Articular chondrocyte of knee joint (primary cell): ENCODE measurements at places on chromosomes 6 and 20. TPM values are rescaled to one million over a fixed set of nuclear protein-coding genes. Genes with fewer than 3 reads are reported as not detected.

GABRR2 gene
- 0.13 and 0.32 TPM in 2 replicates for total RNA-seq

BPIFA3 gene
- not detected in 2 replicates for total RNA-seq

SLCO4A1 gene
- total RNA-seq = 0.11 and 0.13 TPM in 2 replicates

KCNK16 gene
- total RNA-seq = not detected in 2 replicates

TGM6 gene
- total RNA-seq = not detected in 2 replicates

CLDN20 gene
- total RNA-seq = not detected in 2 replicates

LY6G5B gene
- total RNA-seq = 4.2 and 4.8 TPM in 2 replicates

PRICKLE4 gene
- 0.65 TPM in 1 of 2 replicates, not detected in the other for total RNA-seq

NEDD9 gene
- total RNA-seq = 2.6 and 3.4 TPM in 2 replicates

ZSCAN26 gene
- total RNA-seq = 20.1 and 33.6 TPM in 2 replicates

TMEM200A gene
- total RNA-seq = 27.4 and 54.5 TPM in 2 replicates

SLC12A5 gene
- total RNA-seq = under 0.01 TPM in 2 replicates

LINC00237 gene
- not detected in 2 replicates for total RNA-seq

HLA-DOB gene
- 0.32 TPM in 1 of 2 replicates, not detected in the other for total RNA-seq

DEFB118 gene
- not detected in 2 replicates for total RNA-seq

GUCA1A gene
- total RNA-seq = 0.11 TPM in 1 of 2 replicates, not detected in the other

TBX18 gene
- total RNA-seq = 32.0 and 72.9 TPM in 2 replicates

NT5E gene
- 499 and 602 TPM in 2 replicates for total RNA-seq

CDK19 gene
- total RNA-seq = 17.1 and 18.5 TPM in 2 replicates

ELOVL2 gene
- 0.13 and 0.22 TPM in 2 replicates for total RNA-seq

RNGTT gene
- 22.2 and 25.1 TPM in 2 replicates for total RNA-seq

ZC3H12D gene
- total RNA-seq = 0.65 and 1.3 TPM in 2 replicates

LY6G6D gene
- total RNA-seq = not detected in 2 replicates

EFCAB8 gene
- 0.22 TPM in 1 of 2 replicates, not detected in the other for total RNA-seq

PROKR2 gene
- not detected in 2 replicates for total RNA-seq

KCNK15 gene
- 6.8 and 28.2 TPM in 2 replicates for total RNA-seq

GPR6 gene
- not detected in 2 replicates for total RNA-seq

MGME1 gene
- total RNA-seq = 9.7 and 9.8 TPM in 2 replicates

ACOT13 gene
- total RNA-seq = 15.0 and 15.1 TPM in 2 replicates

C6orf132 gene
- total RNA-seq = 3.2 and 3.8 TPM in 2 replicates

LST1 gene
- total RNA-seq = not detected in 2 replicates

LY6G6F gene
- total RNA-seq = not detected in 2 replicates

E2F1 gene
- 2.0 and 3.4 TPM in 2 replicates for total RNA-seq

HLA-C gene
- 46.1 and 310 TPM in 2 replicates for total RNA-seq

PM20D2 gene
- total RNA-seq = 3.1 and 4.6 TPM in 2 replicates

CNR1 gene
- total RNA-seq = under 0.01 and 0.11 TPM in 2 replicates

GHRH gene
- not detected in 2 replicates for total RNA-seq

C20orf96 gene
- total RNA-seq = 0.65 and 1.2 TPM in 2 replicates

SLC22A2 gene
- 0.11 TPM in 1 of 2 replicates, not detected in the other for total RNA-seq

TFAP2A gene
- total RNA-seq = 0.11 and 0.39 TPM in 2 replicates

TP53TG5 gene
- total RNA-seq = not detected in 2 replicates

DPPA5 gene
- total RNA-seq = not detected in 2 replicates

ROMO1 gene
- total RNA-seq = 141 and 230 TPM in 2 replicates
